Brain (organoid and tissue), 16 donors: ENCODE measurements at places on chromosomes 11 and 22. TPM values are rescaled to one million over a fixed set of nuclear protein-coding genes. Genes with fewer than 3 reads are reported as not detected.

TUBGCP6 gene
- 14.4 TPM for polyA plus RNA-seq

OR5M11 gene
- not detected for polyA plus RNA-seq

RABL2B gene
- polyA plus RNA-seq, result 19.7 TPM

C22orf23 gene
- polyA plus RNA-seq, result 1.2 TPM

DLG2 gene
- polyA plus RNA-seq, result 12.9 TPM

RAG2 gene
- not detected for polyA plus RNA-seq

ZP1 gene
- polyA plus RNA-seq, result 1.0 TPM

GRK3 gene
- polyA plus RNA-seq, result 2.5 TPM

C11orf42 gene
- polyA plus RNA-seq, result not detected

SLC6A5 gene
- not detected for polyA plus RNA-seq

KRTAP5-9 gene
- not detected for polyA plus RNA-seq

FAM111B gene
- 4.8 TPM for polyA plus RNA-seq

OR56B4 gene
- polyA plus RNA-seq, result not detected

CHADL gene
- polyA plus RNA-seq, result 36.5 TPM

APOBEC3F gene
- 14.1 TPM for polyA plus RNA-seq

OR51I1 gene
- not detected for polyA plus RNA-seq

TPH1 gene
- not detected for polyA plus RNA-seq

C11orf16 gene
- polyA plus RNA-seq, result 0.49 TPM

CHRM1 gene
- 18.8 TPM for polyA plus RNA-seq

HINFP gene
- polyA plus RNA-seq, result 28.0 TPM

PARVA gene
- polyA plus RNA-seq, result 20.0 TPM

UBQLNL gene
- polyA plus RNA-seq, result not detected

VSIG2 gene
- not detected for polyA plus RNA-seq

FGF3 gene
- polyA plus RNA-seq, result not detected

SLC37A2 gene
- 2.0 TPM for polyA plus RNA-seq

MMP11 gene
- 8.4 TPM for polyA plus RNA-seq

INS gene
- polyA plus RNA-seq, result not detected

OTOG gene
- polyA plus RNA-seq, result 1.3 TPM

RFPL1 gene
- polyA plus RNA-seq, result not detected

ARHGAP20 gene
- polyA plus RNA-seq, result 0.90 TPM

SCO2 gene
- 0.80 TPM for polyA plus RNA-seq

PLXNB2 gene
- 80.1 TPM for polyA plus RNA-seq

WBP2NL gene
- 0.61 TPM for polyA plus RNA-seq

RNF215 gene
- 8.0 TPM for polyA plus RNA-seq

CD44 gene
- polyA plus RNA-seq, result 23.5 TPM

GAB4 gene
- polyA plus RNA-seq, result not detected

SLC22A9 gene
- polyA plus RNA-seq, result 0.14 TPM

ISX gene
- polyA plus RNA-seq, result 0.63 TPM

SMIM35 gene
- polyA plus RNA-seq, result 1.1 TPM

KCNQ1 gene
- 13.4 TPM for polyA plus RNA-seq

DEPDC7 gene
- 3.6 TPM for polyA plus RNA-seq

CTTN gene
- polyA plus RNA-seq, result 57.5 TPM

IL18 gene
- polyA plus RNA-seq, result 1.8 TPM

DEFB131B gene
- not detected for polyA plus RNA-seq

TUBA8 gene
- 14.4 TPM for polyA plus RNA-seq

ACCS gene
- 1.0 TPM for polyA plus RNA-seq

MUC6 gene
- polyA plus RNA-seq, result 0.75 TPM

DSCAML1 gene
- polyA plus RNA-seq, result 9.6 TPM

TENM4 gene
- polyA plus RNA-seq, result 15.7 TPM

SERPINH1 gene
- 53.2 TPM for polyA plus RNA-seq

PAMR1 gene
- 17.5 TPM for polyA plus RNA-seq

LRRC4C gene
- polyA plus RNA-seq, result 3.5 TPM

MAPK8IP1 gene
- 180 TPM for polyA plus RNA-seq

FAM118B gene
- 31.6 TPM for polyA plus RNA-seq

RBX1 gene
- 64.0 TPM for polyA plus RNA-seq
